ENCODE measurements at places on chromosomes 7 and 10.

DNA sequence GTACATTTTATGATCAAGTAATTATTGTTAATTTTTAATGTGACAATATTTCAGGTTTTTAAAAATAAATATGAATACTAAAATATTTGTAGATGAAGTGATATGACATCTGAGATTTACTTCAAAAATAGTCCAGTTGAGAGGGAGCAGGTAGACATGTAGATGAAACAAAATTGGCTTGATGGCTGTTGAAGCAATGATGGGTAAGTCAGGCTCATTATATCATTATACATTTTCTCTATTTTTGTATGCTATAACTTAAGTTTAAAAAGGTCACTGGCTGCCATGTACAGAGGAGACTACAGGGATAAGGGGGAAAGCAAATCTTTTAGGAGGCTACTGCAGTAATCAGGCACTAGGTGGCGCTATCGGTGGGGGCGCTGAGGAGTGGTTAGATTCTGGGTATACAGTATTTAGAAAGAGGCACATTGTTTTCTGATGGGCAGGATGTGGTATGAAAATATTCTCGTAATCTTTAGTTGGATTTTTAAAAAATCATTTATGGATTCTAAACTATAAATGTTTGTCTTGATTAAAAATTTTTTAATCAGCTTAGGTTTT lies 189.8 kb upstream of the IMMP2L start:
- peak; percentile 73 for DNase-seq

DNA sequence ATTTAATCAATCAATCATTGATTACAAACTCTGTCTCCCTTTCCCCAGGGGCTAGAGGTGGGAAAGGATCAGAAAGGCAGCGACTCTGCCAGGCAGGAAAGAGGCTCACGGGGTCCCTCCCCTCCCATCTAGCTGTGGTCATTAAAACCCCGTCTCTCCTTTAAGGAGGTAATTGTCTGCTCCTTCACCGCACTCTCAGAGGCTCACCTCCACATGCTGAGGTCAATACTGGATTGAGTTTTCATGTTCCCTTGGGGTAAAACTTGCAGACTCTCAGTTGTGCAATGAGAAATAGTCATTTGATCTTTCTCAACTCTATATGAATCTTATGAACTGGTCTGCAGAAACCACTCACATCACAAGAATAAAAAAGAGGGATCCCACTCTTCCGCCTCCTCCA lies 368.8 kb downstream of the ADRA2A start:
- no peak for DNase-seq

- no peak for DNase-seq
These were observed 21.7 kb upstream of the ST8SIA6 start for GRCh38 chr10:17476073-17476472.

DNA sequence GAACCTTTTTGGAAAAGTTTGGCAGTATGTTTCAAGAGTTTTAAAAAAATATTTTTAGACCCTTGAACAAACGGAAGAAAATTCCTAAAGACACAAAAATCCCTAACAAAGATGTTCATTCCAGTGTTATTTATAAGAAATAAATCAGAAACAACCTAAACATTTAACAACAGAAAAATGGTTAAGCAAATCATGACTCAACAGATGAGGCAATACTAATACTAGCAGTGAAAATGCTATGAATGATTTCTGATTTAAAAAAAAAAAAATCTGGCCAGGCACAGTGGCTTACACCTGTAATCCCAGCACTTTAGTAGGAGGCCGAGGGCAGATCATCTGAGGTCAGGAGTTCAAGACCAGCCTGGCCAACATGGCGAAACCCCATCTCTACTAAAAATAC lies 61.0 kb downstream of the ARHGAP12 start:
- no peak for DNase-seq

GRCh38 chr7:19958309-19958896 lies 185.0 kb upstream of the TMEM196 start:
- no peak for DNase-seq

GRCh38 chr10:131275691-131276090 lies 35.8 kb downstream of the TCERG1L start:
- DNase-seq, result no peak

DNA sequence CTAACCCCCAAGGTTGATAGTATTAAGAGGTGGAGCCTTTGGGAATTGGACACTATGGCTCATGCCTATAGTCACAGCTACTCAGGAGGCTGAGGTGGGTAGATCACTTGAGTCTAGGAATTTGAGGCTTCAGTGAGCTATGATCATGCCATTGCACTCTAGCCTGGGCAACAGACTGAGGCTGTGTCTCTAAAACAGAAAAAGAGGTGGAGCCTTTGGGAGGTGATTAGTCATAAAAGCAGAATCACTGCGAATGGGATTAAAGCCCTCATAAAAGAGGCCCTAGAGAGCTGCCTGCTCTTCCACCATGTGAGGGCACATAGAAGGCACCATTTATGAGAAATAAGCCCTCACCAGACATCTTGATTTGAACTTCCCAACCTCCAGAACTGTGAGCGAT lies 81.9 kb downstream of the SKAP2 start:
- no peak for DNase-seq

DNA sequence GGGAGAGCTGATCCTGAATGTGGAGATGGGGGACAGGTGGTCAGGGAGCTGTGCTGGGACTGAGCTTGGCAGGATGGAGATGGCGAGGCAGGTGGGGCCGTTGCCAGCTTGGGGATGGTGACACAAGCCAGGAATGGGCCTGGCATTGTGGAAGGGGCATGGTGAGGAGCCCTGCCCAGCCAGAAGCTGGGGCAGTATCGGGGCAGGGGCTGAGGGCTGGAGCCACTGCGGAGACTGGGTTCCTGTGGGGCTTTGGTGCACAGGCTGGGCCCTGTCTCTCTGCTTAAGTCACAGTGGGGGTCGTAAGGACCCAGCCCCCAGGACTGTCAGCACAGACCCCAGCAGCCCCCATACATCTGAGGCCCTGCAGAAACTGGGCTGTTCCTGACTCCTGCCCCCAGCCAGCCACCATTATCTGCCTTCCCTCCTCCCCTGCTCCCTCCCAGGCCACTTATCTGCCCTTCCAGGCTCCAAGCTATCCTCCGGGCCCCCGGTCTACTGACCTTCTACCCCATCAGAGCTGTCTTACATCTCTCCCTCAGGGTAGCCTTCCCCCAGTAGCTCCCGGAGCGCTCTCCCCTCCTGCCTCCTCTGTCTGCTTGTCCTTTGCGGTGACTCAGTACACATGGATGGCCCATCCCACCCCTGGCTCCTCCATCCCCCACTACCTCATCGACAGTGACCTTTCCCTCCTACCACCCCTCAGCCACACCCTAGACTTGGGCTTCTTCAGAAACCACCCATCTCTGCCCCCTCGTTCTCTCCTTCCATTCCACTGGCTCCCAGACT lies 44.2 kb downstream of the PPIF start:
- DNase-seq, result no peak

GRCh38 chr10:68251625-68252495 lies 19.9 kb upstream of the ATOH7 start:
- DNase-seq, result no peak

DNA sequence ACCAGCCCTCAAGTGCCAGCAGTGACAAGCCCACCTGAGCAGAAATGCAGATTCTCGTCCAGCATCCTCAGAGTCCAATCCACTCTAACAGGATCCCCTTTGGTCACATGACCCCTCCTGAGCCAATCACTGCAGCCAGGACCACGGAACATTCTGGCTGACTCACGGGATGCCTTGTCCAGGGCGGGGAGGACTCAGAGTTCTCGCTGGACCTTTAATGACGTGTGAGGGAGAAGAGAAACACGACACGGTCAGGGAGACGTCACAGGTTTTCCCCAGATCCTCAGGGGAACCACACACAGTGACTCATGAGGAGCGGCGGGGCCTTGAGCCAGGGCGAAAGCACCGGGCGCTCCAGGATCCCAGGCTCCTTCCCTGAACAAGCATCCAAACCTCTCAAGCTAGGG lies 155.7 kb downstream of the PTPRN2 start:
- DNase-seq, result no peak

- DNase-seq, result peak; percentile 30
These were observed at the start of gene AIFM2 for GRCh38 chr10:70132098-70133029. TSS of gene AIFM2 (minus strand) at chr10:70132825. CDS start at chr10:70124084, 8,741 bp downstream.

DNA sequence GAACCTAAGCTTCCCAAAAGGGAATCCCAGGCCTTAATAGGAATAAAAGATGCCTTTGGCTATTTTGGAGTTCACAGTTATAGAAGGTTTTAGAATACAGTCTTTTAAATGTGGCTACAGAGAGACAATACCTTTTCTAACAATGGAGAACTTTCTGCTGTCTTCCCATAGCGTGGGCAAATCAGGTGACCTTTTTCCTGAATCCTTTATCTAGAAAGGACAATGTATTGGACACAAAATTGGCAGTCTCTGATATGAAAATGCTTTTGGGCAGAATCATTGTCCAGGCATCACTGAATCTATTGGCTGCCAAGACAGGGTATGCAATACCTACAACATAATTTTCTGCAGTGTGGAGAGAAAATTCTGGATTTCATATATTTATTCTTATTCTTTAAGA lies 7.8 kb upstream of the ABLIM1 start:
- DNase-seq, result no peak

DNA sequence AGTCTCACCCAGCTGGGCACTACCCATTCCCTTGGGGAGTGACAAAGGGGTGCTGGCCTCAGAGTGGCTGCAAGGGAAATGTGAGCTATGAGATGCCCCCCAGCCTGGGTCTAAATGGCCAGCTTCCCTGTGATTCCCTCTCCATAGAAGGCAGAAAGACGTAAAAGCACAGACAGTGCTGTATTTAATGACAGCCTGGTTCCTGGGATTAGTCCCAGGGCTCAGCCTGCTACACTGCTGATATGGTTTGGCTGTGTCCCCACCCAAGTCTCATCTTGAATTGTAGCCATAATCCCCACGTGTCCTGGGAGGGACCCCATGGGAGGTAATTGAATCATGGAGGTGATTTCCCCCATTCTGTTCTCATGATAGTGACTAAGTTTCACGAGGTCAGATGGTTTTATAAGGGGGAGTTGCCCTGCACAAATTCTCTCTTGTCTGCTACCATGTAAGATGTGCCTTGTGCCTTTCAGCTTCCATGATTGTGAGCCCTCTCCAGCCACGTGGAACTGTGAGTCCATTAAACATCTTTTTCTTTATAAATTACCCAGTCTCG lies 23.9 kb upstream of the CALN1 start:
- no peak for DNase-seq

DNA sequence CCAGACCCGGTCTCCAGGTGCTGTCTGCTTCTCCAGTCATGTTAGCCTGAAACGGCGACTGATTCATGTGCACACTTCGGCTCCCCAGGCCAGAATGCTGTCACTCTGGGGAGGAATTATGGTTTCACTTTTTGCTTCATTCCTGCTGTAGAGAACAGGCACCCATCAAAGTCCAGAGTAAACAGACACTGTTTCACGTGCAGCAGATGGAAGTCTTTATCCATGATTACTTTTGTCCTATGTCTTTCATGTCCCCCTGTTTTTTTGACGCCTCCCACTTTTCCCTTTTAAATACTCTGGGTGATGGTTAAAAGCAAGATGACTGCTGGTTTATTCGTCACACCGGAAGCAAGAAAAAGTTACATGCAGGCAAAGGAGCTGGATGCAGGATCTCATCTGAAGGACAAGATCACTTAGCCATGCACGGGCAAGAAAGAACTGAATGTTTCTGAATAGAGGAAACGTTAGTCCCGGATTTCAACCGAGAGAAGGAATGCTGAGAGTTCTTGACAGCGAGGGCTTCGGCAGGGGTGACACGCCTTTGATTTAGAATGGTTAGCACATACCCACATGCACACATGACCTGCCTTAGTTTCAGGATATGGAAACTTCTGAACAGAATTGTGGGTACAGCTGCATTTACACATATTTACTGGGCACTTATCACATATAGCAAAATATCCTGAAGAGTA lies 250.0 kb upstream of the KLF6 start:
- DNase-seq, result peak; percentile 50

- DNase-seq, result no peak
These were observed 173.0 kb upstream of the ADCY1 start for GRCh38 chr7:45401155-45401554.

GRCh38 chr10:114911801-114912469 lies 26.1 kb upstream of the TRUB1 start:
- no peak for DNase-seq

DNA sequence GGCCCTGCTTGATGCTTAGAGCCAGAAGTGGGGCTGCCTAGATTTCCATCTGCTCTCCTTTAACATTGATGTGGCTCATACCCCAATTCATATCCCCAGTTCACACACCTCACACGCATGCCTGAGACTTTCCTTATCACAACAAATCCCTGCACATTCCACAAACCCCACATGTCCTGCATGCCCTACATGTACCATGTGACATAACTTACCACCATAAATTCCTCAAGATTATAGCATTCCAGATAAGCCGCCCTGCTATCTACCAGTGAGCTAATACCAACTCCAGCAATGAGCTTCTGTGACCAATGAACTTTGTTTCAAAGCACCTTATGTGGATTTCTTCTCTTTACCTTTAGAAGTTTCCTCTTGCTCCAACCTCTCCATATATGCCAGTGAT lies 104.7 kb upstream of the RAB11FIP2 start:
- DNase-seq, result no peak

- DNase-seq, result peak; percentile 69
These were observed 145.3 kb upstream of the PRSS1 start for GRCh38 chr7:142603870-142604448.

GRCh38 chr7:38300175-38300574 lies 26.7 kb upstream of the TARP start:
- no peak for DNase-seq

GRCh38 chr7:28718055-28718481 lies 240.1 kb downstream of the TRIL start:
- no peak for DNase-seq

DNA sequence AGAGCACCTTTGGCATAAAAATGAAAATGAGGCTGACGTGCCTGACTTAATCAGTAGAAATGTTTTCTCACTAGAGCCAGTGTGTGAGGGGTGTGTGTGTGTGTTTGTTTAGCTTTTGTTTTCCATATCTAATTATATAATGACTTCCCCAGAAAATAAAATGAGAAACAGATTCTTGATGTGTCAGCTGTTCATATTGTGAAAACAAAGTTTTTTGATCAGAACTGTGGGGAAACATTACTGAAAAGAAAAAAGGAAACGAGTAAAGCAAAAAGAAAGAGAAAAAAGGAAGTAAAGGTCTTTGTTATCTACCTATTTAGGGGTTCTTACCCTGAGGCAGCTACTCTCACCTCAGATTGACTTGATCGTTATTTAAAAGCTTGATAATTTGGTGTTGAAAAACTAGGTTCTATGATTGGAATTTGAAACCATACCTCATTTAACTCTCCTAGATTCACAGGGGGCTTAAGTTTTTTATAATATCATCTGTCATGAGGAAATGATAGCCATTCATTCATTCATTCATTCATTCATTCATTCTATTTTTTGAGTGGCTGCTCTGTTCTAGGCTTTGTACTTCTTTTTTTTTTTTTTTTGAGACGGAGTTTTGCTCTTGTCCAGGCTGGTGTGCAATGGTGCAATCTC lies 58.0 kb downstream of the CREM start:
- DNase-seq, result no peak

GRCh38 chr7:104535841-104536240 lies 207.4 kb downstream of the LHFPL3 start:
- no peak for DNase-seq

GRCh38 chr10:6823770-6824169 lies 243.7 kb upstream of the PRKCQ start:
- DNase-seq, result no peak

GRCh38 chr10:5607594-5607993 lies 58.8 kb downstream of the ASB13 start:
- DNase-seq, result no peak

GRCh38 chr7:140673063-140673773 lies 473 bp downstream of the ADCK2 start:
- peak; percentile 58 for DNase-seq

GRCh38 chr10:124566981-124567835 lies 105.6 kb downstream of the LHPP start:
- DNase-seq, result no peak
